ENCODE measurements at places on chromosomes 4 and X. TPM values are rescaled to one million over a fixed set of nuclear protein-coding genes. Genes with fewer than 3 reads are reported as not detected.

- no peak for DNase-seq
Observed at GRCh38 chr4:137430171-137430570, 102.1 kb downstream of the PCDH18 start.

DNA sequence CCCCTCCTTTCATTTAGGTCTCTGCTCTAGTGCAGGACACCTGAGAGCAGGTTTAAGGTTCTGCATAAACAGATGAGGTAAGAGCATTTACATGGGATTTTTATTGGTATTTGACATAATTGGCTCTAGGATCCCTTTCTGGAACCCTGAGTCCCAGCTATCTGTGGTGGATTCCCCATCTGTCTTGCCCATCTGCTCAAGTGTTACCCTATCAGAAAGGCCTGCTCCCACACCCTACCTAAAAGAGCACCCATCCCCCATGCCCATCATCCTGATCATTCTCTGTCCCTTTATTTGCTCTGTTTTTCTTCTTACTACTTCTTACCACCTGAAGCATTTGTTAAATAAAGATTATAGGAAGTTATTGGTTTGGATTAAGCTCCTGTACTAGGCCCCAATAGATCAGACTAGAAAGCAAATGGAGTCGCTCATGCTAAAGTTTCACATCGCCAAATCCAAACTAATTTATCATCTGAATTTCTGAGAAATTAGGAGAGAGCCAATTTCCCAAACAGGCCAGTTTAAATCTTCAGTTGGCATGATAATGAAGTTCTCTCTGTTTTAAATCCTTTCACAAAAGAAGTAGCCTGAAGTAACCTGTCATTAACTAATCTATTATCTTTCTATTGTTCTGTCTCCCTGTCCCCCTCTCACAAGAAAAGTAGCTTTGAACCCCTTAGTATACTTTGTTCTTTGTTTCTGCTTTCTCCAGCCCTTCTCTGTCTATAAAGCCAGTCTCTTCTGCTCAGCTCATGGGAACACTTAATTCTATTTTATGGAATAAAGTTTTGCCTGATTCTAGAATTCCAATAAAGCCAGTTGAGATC, 178.6 kb downstream of the ZNF674 start:
- no peak for DNase-seq

DNA sequence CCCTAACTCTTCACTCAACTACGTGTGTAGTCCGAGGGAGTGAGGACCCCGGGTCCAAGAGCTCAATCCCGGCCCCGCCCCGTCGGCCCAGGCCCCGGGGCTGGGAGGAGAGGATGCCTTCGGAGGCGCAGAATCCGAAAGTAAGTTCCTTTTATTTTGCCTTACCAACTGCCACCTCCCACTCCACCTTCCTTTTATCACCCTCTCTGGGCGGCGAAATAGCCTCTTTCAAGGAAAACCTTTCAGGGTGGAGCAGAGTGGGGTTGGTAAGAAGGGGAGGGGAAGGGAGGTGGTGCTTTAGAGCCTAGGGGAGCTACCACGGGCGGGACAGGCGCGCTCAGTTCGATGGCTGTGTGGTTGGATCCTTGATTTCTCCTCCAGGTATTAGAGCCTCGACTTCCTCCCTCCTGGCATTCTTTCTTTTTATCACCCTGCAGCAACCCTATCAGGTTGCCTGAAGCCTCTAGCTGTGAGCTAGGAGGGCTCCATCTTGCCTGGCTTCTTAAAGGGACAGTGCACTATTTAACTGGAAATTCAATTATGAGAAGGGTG, 191.2 kb downstream of the RRAGB start:
- DNase-seq: no peak

Gene MAMLD1
- 9.6 TPM for total RNA-seq

Gene NR3C2
- total RNA-seq: 13.1 TPM

DNA sequence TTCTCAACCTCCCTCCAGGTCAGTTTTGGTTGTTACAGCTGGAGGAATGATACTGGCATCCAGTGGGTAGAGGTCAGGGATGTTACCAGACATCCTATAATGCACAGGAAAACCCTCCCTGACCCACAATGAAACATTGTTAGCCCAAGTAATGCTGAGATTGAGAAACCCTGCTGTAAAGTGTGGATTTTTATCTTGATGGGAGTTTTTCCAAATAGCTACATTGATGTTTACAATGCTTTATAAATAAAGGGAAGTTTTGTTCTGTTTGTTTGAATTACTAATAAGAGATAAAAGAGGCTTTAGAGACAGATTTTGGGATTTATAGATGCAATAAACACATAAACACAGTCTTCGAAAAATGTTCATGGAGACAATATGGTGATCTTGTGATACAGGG, 194.0 kb upstream of the NUDT6 start:
- no peak for DNase-seq

DNA sequence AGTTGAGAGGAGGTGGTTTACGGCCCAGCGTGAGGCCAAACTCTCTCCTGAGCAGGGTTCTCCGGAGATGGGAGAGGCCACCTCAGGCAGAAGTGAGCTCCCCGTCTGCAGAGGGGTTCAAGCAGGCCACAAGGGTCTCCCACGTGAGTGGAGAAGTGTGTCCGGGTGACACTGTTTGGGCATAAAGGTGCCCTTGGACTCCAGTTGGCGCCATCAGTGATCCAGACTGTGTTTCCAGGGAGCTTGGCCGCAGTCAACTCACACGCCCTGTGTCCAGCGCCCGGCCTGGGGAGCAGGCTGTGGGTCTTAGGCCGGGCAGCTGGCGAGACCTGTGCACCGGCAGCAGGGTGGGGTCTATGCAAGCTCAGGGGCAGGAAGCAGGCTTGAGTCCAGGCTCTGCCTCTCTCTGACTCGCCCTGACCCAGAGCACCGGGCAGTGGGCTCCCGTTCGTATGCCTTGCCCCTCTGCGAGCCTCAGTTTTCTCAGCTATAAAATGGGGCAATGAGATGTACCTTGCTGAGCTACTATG, 24.6 kb upstream of the HTRA3 start:
- no peak for DNase-seq

DNA sequence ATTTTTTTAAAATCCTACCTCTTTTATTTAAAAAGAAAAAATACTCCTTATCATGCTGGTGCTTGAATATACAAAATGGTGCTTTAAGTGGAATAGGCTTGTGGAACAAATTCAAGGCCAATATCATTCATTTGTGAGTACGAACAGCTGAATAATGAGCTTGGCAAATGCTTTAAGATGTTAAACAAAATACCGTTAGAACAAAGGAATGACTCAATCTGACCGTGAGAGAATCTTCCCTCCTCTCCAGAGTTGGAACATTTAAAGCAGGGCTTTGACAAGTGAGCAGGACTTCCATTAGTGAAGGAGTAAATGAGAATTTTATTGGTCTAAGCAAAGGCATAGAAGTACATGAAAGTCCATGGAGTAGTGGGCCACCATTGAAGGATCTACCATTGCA, 74.5 kb downstream of the DCLK2 start:
- DNase-seq: no peak

DNA sequence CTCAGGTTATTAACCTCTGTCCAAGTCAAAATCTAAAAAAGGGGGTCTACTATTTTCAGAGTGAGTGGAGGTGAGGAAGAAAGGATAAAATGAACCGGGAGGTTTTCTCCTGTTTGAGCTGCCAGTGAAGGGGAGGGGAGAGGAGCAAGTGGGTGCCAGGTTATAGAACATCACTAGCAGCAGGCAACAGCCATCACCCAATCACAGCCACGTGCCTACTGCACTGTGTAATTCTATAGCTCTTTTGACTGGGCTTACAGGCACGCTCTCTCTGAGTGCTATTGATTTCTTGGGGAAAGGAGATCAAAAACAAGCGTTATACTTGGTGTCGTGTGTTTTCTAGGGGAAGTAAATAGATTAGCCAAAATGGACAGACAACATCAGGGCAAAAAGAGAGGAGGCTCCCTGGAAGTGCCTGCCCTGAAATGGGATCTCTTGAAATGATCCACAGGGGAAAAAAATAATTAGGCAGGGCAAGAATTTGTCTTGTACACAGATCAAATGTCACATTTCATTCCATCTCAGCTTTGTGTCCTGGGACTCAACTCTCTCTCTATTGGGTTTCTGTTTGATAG, 300.5 kb upstream of the LCORL start:
- no peak for DNase-seq

Gene MAGEA9B
- not detected for total RNA-seq

- DNase-seq: no peak
Observed at GRCh38 chr4:184163813-184164212, 53.9 kb downstream of the ENPP6 start.

DNA sequence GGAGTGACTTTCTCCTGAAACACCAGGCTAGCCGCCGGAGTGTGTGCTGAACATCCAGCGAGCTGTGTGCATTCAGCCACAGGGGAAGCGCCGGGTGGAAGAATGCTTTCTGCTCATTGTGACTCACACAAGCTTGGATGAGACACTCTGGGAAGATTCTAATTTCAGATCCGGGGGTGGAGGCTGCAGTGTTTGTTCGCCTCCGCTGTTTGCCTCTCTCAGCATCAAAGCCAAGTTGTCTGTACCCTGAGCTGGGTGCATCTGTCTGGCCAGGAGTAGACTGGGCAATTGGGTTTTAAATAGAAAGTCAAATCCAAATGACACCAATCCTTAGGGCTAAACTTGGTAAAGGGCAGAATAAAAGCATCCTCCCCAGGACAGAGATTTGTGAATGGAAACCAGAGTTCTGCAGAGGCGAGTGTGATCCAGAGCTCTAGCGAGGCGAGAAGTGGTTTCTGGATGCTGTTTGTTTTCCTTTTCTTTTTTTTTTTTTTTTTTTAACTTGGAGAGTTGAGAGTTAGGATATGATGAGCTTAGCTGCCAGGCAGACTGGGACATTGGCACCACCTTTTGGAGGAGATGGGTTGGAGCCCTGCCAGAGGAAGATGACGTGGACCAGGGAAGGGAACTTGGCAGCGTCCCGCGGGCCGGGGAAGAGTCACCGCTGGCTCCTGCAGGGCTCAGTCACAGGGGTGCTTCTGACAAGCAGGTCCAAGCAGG, 196.0 kb upstream of the PSAPL1 start:
- peak; percentile 54 for DNase-seq

- DNase-seq: no peak
Observed at GRCh38 chr4:163482190-163482589, 8.6 kb upstream of the TKTL2 start.

GRCh38 chrX:42797651-42798269, 19.8 kb upstream of the PPP1R2C start:
- no peak for DNase-seq

DNA sequence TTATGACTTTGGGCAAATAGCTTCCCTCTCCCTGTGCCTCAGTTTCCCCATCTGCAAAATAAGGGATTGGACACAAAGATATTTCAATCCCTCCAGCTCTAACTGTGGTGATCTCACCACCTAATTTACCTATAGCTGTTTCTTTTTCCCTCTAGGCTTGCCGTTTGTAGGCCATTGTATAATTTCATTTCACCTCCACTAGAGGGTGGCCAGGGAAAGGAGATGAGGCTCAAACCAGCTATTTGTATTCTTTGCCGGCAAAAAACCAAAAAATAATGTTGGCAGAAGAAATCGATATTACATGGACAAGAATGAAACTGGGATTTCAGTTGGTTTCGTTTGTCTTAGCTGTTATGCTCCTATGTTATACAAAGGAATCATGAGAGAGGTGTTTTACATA, 36.1 kb upstream of the DOCK11 start:
- peak; percentile 9 for DNase-seq

Gene TLL1
- total RNA-seq: 20.4 TPM

DNA sequence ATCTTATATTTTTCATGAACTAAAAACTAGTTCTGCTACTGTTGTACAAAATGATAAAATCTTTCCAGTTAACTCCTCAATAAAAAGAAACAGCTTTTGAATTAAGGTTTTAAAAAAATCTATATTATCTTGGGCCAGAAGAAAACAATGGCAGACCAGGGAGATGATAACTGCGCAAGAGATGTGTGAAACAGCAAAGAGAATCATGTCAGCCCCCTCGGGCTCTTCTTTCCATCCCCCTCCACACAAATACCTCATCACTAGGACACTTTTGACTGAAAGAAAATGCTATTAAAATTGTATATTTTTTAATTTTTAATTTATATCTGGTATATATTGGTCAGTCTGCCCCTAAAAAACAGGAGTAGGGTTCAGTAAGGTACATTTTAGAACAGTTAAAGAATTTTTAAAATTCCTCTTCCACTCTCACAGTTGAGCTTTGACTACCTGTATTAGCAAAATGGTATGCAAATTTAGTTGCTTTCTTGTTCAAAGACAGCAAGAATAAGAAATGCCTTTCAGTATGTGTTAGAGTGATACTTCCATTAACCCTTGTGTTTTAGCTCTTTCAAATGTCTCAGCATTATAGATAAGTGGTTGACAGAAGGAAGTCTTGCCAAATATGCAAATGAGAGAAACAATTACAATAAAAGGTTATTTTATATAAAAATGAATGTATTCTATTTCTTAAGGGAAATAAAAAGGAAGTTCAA, 36.4 kb upstream of the LCORL start:
- no peak for DNase-seq

Gene EVC
- total RNA-seq: 108 TPM

Gene FAM9B
- total RNA-seq: not detected

DNA sequence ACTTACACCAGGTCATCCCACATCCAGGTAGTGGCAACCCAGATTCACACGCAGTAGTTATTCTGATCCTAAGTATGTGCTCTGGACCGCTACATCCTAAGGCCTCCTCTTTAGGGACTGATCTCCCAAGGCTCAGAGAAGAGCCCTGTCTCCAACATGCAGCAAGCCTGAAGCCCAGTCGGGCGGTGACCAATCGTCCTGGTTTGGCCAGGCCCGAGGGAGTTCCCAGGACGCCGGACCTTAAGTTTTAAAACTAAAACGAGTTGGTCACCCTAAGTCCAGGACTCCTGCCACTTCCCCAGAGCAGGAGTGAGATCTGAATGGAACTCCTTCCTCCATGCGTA, 385 bp downstream of the LYAR start:
- no peak for DNase-seq

Gene DMD
- 200 TPM for total RNA-seq

DNA sequence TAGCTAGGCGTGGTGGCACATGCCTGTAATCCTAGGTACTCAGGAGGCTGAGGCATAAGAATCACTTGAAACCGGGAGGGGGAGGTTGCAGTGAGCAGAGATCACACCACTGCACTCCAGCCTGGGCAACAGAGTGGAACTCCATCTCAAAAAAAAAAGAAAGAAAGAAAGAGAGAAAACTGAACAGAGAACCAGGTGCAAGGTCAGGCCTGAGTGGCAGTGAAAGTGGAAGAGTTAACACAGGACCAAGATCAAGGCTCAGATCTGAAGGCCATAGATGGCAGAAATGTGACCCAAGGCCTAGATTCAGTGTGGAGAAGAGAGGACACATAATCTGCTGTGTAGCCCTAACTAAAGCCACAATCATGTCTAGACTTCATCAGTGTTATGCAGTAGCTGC, 4.9 kb upstream of the ZNF630 start:
- no peak for DNase-seq

GRCh38 chrX:145727476-145727875, 90.2 kb upstream of the SLITRK2 start:
- DNase-seq: no peak

GRCh38 chr4:14837860-14838259, 164.4 kb upstream of the CPEB2 start:
- no peak for DNase-seq

Gene CCDC110
- total RNA-seq: 0.20 TPM

GRCh38 chr4:18566970-18567799, 545.6 kb upstream of the LCORL start:
- DNase-seq: no peak
